Psoas muscle (tissue), 8 donors: ENCODE measurements at places on chromosomes 12 and 14. TPM values are rescaled to one million over a fixed set of nuclear protein-coding genes. Genes with fewer than 3 reads are reported as not detected.
A peak's percentile ranks its signal among the peaks of the same experiment; 100 is the strongest.

- no peak overlapping the region for H3K4me3 ChIP-seq
- no peaks in the 10 kb centered on the region for H3K4me1 ChIP-seq
- H3K27me3 ChIP-seq, result no peaks in the 10 kb centered on the region
- no peak overlapping the region for H3K27ac ChIP-seq
These were observed 25.2 kb downstream of the PRDM4 start for GRCh38 chr12:107735763-107736162.

DNA sequence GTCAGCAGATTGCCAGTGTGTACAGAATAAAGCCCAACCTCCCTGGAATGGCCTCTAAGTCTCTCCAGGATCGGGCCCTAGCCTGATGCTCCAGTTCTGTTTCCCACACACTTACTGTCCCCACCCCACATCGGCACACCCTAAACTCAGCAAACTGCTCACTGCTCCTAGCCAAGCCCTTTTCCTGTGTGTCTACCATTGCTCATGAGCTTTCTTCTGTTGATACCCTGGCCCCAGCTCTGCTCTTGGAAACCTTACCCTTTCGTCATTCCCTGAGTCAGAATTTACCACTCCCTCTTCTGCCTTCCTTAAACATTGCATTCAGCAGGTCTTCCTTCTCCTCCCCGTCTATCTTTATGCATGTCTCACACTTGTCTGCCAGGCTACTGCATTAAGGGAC lies 158.9 kb downstream of the TMX1 start:
- peaks cover 33% of the 10 kb centered on the region for H3K4me1 ChIP-seq
- no peak overlapping the region for H3K27ac ChIP-seq
- H3K27me3 ChIP-seq, result no peaks in the 10 kb centered on the region
- peak; percentile 29 for DNase-seq
- H3K36me3 ChIP-seq, result no peaks in the 10 kb centered on the region
- H3K4me3 ChIP-seq, result no peak overlapping the region

GRCh38 chr12:115378291-115378690 lies 694.3 kb upstream of the TBX3 start:
- no peak overlapping the region for H3K27ac ChIP-seq
- no peaks in the 10 kb centered on the region for H3K27me3 ChIP-seq
- no peak for DNase-seq
- H3K4me3 ChIP-seq, result no peak overlapping the region
- no peaks in the 10 kb centered on the region for H3K36me3 ChIP-seq
- H3K4me1 ChIP-seq, result no peaks in the 10 kb centered on the region

DNA sequence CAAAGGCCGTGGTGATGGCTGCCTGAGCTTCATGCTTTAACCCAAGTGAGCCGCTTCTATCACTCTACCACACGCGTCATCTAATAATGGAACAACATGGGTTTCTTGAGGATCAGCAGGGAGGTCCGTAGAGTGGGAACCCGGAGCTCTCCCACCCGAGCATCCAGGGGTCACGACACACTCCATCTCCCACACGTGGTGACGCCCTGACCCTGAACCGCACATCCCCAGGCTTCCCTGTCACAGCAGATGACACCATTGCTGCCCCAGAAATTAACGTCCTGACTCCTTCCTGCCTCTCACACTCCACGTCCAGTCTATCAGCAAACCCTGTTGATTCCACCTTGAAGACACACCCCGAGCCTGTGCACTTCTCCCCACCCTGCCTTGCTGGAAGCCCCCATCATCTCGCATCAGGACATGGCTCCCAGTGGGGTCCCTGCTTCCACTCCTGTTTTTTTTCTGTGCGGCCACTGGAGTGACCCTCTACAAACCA lies 163.2 kb downstream of the PIWIL1 start:
- no peaks in the 10 kb centered on the region for H3K27me3 ChIP-seq
- DNase-seq, result no peak
- H3K4me3 ChIP-seq, result no peak overlapping the region
- no peak overlapping the region for H3K27ac ChIP-seq
- no peaks in the 10 kb centered on the region for H3K4me1 ChIP-seq

GRCh38 chr14:79706382-79706781 lies 504.9 kb downstream of the DIO2 start:
- no peak for DNase-seq
- no peaks in the 10 kb centered on the region for H3K27me3 ChIP-seq
- H3K4me1 ChIP-seq, result peaks cover 5% of the 10 kb centered on the region
- no peak overlapping the region for H3K4me3 ChIP-seq

- H3K27me3 ChIP-seq, result peaks cover 2% of the 10 kb centered on the region
- H3K36me3 ChIP-seq, result peaks cover 13% of the 10 kb centered on the region
- H3K4me3 ChIP-seq, result peak overlapping the region; percentile 70
- peaks cover 50% of the 10 kb centered on the region for H3K4me1 ChIP-seq
- peak overlapping the region; percentile 55 for H3K27ac ChIP-seq
These were observed 741 bp upstream of the CRIP2 start for GRCh38 chr14:105473677-105474482.

DNA sequence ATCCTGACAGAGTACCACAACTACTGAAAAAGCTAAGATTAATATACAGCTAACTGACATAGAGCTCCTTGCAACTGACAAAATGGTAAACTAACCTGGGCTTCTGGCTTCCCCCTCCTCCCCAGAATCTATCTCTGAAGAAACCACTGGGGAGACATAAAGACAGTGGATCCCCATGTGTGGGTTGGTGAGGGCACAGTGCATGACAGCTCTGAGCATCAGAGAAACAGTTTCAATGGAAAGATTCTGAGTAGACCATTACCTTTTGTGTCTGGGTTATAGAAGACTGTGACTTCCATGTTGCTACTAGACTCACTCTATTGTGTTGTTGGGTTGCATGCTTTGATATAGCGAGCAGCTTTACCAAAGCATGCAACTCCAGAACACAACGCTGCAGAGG lies 247.4 kb downstream of the EFCAB11 start:
- no peak for DNase-seq
- peaks cover under 1% of the 10 kb centered on the region for H3K4me1 ChIP-seq
- no peaks in the 10 kb centered on the region for H3K27me3 ChIP-seq
- no peak overlapping the region for H3K27ac ChIP-seq
- no peaks in the 10 kb centered on the region for H3K36me3 ChIP-seq
- no peak overlapping the region for H3K4me3 ChIP-seq

DNA sequence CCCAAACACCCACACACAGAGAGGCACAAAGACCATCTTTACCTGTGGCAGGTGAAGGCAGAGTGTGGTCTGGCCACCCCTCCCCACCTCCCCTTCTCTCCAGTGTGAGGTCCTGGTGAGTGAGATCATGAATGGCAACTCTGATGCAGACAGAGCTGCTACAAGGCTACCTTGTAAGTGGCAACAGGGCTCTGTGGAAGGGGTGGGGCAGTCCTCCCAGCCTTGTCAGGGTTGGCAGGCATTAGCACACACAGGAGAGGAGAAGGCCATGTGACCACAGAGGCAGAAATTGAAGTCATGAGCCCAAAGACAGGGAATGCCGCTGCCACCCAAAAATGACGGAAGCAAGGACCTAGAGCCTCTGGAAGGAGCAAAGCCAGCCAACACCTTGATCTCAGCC lies 30.7 kb downstream of the VWF start:
- H3K4me3 ChIP-seq, result no peak overlapping the region
- no peak for DNase-seq
- H3K4me1 ChIP-seq, result peaks cover 8% of the 10 kb centered on the region

GRCh38 chr14:99402285-99402648 lies 78.4 kb downstream of the SETD3 start:
- peaks cover 9% of the 10 kb centered on the region for H3K4me1 ChIP-seq
- H3K27ac ChIP-seq, result no peak overlapping the region
- H3K36me3 ChIP-seq, result peaks cover 8% of the 10 kb centered on the region
- no peak for DNase-seq

- H3K4me1 ChIP-seq, result no peaks in the 10 kb centered on the region
- no peaks in the 10 kb centered on the region for H3K36me3 ChIP-seq
- H3K27me3 ChIP-seq, result peaks cover 2% of the 10 kb centered on the region
- H3K4me3 ChIP-seq, result no peak overlapping the region
- no peak overlapping the region for H3K27ac ChIP-seq
These were observed 26.7 kb upstream of the RIN3 start for GRCh38 chr14:92486881-92487280.

DNA sequence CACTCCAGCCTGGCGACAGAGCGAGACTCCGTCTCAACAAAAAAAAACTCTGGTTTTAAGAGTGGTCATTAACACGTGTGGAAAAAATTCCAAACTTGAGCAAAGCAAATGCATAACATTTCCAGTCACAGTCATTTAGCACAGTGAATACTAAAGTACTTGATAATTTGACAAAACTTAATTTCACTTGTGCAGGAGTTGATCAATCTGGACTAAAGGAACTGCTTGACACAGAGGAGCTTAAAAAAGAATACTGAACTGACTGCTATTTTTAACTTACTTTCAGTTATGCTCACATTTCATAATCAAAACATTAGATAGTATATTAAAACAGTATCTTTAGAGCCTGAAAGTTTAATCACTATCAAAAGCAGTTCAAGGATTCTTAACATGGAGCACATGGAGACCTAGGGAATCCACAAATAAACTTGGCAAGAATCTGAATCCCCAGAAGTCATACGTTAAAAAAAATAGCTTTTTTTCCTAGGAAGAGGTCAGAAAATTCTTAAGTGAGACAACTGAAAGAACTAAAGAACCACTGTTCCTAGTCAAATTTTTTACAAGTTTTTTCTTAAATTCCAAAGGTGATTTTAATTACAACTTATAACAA lies 7.4 kb downstream of the UBE2N start:
- peak overlapping the region; percentile 52 for H3K4me3 ChIP-seq
- no peak for DNase-seq
- no peaks in the 10 kb centered on the region for H3K36me3 ChIP-seq
- peak overlapping the region; percentile 85 for H3K27ac ChIP-seq
- H3K27me3 ChIP-seq, result no peaks in the 10 kb centered on the region
- H3K4me1 ChIP-seq, result peaks cover 73% of the 10 kb centered on the region

DNA sequence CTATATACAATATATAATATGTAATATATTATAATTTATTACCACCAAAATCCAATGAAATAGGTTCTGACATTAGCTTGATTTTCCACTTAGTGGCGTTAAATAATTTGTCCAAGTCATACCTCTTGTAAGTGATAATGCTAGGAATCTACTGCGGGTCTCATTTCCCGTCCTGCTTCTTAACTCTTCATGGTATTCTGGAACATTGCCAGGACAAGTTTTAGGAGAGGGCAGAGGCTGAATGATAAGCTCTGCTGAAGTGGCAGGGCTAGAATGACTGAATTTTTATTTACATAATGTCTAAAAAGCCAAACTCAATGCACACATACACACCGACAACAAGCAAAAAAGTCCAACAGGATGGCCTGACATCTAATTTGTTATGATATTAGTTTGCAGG lies 70.4 kb upstream of the PTPRQ start:
- H3K4me3 ChIP-seq, result no peak overlapping the region
- H3K36me3 ChIP-seq, result no peaks in the 10 kb centered on the region
- no peaks in the 10 kb centered on the region for H3K27me3 ChIP-seq

DNA sequence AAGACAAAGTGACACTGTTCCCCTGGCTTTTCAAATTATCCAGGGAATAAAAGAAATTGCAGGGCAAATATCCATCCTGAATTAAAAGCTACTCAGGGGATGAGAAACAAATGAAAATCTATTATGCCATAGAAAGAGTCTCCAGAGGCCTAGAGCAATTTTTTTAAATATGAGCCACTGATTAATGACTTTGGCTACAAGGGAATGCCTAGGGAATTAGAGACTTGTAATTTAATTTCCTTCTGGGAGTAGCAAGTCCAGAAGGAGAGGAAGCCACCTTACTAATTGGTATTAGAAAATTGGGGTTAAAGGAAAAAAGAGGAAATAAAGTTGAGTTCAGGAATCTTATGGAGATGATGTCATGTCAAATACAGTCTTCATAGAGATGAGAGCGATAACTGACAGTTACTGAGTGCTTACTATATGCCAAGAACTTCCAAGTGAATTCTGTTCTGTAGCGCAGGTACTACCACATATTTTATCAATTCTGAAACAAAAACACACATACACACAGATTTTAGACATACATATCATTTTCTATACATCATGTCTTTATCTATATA lies 304.4 kb downstream of the DUSP6 start:
- H3K27me3 ChIP-seq, result no peaks in the 10 kb centered on the region
- H3K4me1 ChIP-seq, result no peaks in the 10 kb centered on the region
- no peak for DNase-seq
- H3K36me3 ChIP-seq, result no peaks in the 10 kb centered on the region

DNA sequence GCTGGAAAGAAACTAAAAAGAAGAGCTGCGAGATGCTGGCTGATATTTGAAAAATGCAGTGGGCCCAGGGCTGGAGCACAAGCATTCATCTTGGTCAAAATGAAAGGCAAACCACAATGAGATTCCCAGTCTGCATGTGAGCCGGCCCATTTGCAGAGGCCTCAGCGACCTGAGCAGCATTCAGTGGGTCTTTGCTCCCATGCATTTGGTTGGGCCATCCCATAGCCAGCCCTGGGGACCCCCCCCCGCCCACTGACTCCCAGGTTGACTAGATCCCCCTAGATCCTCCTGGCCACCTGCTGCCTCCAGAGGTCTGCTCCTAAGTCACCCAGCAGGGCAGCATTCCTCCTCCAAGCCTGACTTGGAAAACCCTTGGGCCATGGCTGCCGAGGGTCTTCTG lies 59.8 kb downstream of the PRMT8 start:
- H3K4me3 ChIP-seq, result no peak overlapping the region
- no peaks in the 10 kb centered on the region for H3K36me3 ChIP-seq
- H3K27me3 ChIP-seq, result no peaks in the 10 kb centered on the region
- DNase-seq, result no peak
- H3K4me1 ChIP-seq, result no peaks in the 10 kb centered on the region
- no peak overlapping the region for H3K27ac ChIP-seq

GRCh38 chr12:53414756-53415417 lies 8.8 kb upstream of the AMHR2 start:
- no peaks in the 10 kb centered on the region for H3K27me3 ChIP-seq
- no peaks in the 10 kb centered on the region for H3K4me1 ChIP-seq
- no peak overlapping the region for H3K4me3 ChIP-seq
- DNase-seq, result no peak

DNA sequence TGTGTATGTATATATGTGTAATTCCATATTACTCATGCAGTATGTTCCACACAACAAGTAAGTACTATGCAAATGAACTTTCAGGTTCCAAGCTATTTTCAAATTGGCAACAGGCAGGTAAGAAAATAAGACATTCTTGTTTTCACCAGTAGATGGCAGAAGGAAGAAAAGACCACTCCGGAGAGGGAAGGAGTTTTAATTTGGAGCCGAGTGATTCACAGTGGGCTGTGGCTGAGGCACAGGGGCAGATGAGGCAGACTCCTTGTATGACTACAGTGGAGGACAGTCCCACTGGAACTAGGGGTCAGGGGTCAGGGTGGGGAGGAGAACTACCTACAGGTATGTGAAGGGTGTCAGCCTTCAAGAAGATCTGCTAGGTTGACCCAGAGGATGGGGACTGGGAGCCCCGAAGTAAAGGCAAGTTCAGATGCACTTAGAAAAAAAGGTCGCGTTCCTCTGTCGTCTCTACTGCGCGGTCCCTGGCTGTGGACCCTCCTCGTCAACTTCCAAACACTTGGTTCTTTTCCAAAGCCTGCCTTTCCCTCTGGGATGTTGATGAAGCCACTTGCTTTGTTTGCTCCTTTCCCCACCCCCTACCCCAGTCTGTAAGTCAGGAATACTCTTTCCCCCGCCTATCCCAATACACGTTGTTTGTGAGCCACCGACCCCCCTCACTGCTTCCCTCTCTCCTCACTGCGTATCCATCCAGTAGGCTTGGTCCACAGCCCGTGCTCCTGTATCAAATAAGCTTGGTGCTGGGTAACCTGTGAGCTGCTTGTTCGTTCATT lies 24.1 kb downstream of the DDX47 start:
- no peak overlapping the region for H3K27ac ChIP-seq
- H3K27me3 ChIP-seq, result no peaks in the 10 kb centered on the region
- no peaks in the 10 kb centered on the region for H3K4me1 ChIP-seq
- DNase-seq, result peak; percentile 54

The MRPL42 gene
- polyA plus RNA-seq, result 38.3 TPM

The CLEC6A gene
- not detected for polyA plus RNA-seq

The AICDA gene
- polyA plus RNA-seq, result not detected

The SDR9C7 gene
- 0.22 TPM for polyA plus RNA-seq

The KERA gene
- not detected for polyA plus RNA-seq

The CRIP2 gene
- polyA plus RNA-seq, result 71.8 TPM

The TAS2R8 gene
- polyA plus RNA-seq, result not detected
